ENCODE measurements at places on chromosomes 12 and 14.

DNA sequence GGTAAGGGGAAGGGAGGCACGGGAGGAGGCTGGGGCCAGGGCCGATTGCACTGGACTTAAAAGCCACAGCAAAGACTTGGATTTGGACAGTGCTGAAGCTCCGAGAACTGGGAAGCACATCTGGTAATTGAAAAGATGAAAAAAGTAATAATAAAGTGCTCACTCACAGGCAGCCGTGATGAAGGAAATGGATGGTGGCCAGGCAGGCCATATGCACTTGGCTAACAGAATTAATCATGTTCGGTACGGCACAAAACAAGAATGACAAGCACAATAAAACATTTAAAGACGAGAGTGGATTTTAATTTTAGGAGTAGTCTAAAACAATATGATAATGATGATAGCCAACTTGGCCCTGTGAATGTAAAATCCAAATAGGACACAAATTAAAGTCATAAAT is 154.3 kb downstream of the VRK1 start:
- DNase-seq: no peak

DNA sequence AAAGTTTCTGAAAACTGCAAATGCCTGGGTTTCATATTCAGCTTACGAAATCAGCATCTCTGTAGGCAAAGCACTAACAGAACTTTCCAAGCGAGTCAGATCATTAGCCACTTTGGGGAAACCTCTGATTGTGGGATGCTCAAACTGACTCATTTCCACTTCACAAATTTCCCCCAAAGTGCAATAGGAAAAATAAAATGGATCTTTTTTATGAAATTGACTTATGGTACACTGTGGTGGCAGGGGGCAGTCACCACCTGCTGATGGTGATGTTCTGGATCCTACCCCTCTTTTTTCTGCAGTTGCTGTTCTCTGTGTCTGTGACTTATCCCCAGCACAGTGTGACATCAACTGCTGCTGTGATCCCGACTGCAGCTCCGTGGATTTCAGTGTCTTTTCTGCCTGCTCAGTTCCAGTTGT is 5.6 kb downstream of the TCTN1 start:
- DNase-seq: no peak

GRCh38 chr12:104701756-104702155 is 245.0 kb downstream of the CHST11 start:
- no peak for DNase-seq

GRCh38 chr14:93240678-93241000 is 33.6 kb downstream of the UBR7 start:
- no peak for DNase-seq

GRCh38 chr12:111598637-111599452 is at the start of gene ATXN2:
TSS of gene ATXN2 (minus strand) at chr12:111599315. CDS start at chr12:111599034, 281 bp downstream.
- DNase-seq: peak; percentile 35

DNA sequence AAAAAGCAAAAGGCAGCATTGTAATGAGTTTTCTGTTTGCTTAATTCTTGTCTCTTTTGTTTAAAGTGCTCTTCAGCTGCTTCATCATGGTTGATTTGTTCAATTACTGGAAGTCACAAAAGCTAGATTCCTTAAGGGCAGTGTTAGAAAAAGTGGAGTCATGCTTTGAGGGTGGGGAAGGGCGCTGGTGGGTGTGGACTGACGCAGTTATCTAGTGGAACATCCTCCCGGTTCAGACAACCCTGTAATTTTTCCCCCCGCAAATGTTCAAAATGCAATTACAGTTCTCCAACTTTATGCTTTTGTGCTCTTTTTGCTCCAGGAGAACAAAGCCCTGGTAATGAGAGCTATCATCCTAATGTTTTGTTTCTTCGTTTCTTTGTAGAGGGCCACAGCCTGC is 2.1 kb downstream of the AKAP6 start:
- no peak for DNase-seq
